ENCODE measurements at places on chromosomes 6 and 20.

DNA sequence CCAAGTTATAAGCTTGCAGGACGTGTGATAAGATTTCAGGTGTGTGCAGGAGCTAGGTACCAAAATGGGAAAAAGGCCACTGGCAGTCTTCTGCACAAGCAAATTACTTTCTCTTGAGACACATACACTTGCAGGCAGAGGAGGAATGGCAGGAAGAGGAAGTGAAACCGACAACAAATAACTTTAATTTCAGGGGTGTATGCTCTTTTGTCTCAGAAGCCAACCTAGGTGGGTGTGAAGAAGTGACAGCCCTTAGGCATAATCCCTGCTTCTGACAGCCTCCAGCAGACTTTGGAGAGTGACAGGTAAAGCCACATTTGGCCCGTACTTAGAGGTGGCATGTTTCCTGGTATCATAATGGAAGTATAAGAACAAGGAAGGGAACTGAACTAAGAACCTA is 118.8 kb upstream of the TRAF3IP2 start:
- no peak for DNase-seq

GRCh38 chr20:10848810-10849370 is 175.1 kb upstream of the JAG1 start:
- DNase-seq = peak; percentile 97

- DNase-seq = no peak
Measured at GRCh38 chr6:170292407-170293158, 1.7 kb upstream of the DLL1 start.

- DNase-seq = no peak
Measured at GRCh38 chr20:58625585-58625984, 25.5 kb upstream of the STX16 start.

- DNase-seq = no peak
Measured at GRCh38 chr6:157087974-157088373, 235.3 kb downstream of the TMEM242 start.

DNA sequence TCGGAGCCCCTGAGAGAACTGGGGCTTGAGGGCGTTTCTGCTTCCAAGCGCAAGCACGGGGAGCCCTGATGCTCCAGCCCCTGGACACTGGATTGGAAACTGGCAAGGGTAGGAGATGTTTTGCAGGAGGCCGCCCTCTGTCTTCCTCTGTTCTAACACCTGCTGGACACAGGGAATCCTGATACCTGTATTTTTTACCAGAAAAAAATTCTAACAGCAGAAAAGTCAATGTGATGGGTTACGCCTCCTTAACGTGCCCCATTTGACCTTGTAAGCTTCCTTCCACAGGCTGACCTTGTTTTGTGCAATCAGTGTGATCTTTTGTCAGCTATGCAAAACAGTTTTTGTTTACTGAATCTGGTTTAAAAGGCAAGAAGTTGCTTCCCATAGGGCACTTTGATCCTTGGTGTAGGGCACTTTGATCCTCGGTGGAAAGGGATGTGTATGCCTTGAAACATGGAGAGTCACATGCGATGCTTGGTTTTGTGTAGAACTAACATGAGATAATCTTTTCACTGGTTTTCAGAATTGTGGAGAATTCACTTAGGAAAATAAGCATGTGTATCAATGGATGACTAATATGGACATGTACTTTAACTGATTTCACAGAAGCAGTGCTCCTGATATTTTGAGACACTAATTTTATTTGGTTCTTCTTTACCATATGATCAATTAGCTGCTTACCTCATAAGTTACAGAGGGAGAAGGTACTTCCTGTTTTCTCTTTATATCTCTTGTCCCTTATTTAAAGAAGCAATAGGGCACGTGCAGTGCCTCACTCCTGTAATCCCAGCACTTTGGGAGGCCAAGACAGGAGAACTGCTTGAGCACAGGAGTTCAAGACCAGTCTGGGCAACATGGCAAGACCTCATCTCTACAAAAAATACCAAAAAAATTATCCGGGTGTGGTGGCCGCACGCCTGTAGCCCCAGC is 59.9 kb upstream of the MAP3K4 start:
- DNase-seq = no peak

DNA sequence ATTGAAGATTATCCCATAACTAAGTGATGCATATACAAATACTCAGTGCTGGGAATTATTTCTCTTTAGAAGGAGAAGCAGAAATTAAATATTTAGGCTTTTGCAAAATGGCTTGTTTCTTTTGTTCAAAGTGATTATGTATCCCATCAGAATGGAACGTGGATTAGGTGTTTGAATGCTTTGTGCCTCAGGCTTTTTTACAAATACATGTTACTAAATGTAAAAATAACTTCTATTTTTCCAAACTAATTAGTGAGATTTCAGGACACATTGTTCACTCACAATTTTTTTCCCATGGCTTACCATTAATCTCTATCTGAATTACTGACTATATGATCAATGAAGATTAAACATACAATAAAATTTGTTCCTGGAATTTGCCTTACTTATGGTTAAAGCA is 925.9 kb upstream of the CITED2 start:
- no peak for DNase-seq

- peak; percentile 88 for DNase-seq
Measured at GRCh38 chr6:144346719-144347447, 61.7 kb downstream of the UTRN start.

DNA sequence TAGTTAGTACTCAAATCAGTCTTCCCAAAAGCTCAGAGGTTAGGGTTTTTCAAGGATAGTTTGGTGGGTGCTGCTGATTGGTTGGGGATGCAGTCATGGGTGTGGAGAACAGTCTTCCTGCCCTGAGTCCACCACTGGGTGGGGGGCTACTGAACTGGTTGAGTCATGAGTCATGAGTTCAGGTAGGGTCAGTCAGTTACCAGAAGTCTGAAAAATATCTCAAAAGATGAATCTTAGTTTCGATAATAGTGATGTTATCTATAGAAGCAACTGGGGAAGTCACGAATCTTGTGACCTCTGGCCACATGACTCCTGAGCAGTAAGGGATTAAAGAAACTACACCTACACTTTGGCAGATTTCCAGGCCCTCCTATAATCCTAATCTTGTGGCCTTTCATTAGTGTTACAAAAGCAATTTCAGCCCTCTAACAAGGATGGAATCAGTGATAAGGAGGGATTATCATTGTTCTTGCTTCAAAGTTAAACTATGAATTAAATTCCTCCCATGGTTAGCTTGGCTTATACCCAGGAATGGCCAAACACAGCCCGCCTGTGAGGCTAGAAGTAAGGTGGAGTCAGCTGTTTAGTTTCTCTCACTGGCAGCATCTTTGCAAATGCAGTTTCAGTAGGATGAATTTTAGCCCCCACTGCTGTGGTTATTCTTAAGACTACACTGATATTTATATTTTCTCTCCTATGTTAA is 33.3 kb upstream of the NKAIN2 start:
- DNase-seq = no peak

DNA sequence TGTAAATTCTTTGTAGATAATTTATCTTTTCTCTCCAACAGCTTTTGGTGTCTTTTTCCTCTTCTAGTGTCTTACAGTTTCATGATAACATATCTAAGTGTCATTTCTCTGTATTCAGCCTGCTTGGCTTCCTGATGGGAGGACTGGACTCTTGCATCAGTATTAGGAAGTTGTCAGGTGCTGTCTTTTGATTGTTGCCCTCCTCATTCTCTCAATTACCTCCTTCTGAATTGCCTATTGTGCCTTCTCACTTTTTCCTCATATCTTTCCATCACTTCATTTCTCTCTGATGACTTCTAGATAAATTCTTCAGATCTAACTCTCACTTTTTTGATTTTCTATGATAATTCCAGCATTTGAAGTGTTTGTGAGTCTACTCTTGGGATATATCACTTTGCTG is 154.4 kb upstream of the MLIP start:
- DNase-seq = no peak

- peak; percentile 79 for DNase-seq
Measured at GRCh38 chr20:37534401-37535157, 6.9 kb upstream of the BLCAP start.

DNA sequence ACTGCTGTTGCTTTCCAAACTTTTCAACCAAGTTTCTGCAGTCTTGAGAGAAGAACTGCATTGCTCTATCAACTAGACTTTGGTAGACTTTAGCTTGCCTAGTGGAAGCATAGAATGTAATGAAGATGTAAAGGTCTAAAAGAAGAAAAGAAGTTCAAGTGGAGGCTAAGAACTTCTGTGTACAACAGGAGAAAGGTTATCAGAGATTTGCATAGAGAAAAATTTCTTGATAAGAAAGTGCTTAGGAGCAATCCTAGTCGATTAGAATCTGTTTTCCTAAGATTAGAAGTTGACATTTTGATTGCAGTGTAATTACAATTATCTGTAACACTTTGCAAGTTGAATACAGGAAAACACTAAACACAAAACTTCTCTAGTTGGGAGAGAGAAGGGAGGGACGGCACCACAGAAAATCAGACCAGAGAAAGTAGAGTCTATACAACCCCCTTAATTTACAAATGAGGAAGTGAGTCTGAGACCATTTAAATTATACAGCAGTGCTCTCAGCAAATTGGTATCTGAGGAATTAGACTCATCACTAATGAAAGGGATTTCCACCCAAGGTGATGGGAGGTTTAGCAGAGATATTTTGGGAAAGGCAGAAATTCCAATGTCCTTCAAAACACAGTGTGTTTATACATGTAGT is 194.3 kb upstream of the MARCKS start:
- DNase-seq = no peak

GRCh38 chr20:62066339-62066982 is 780 bp upstream of the TAF4 start:
- DNase-seq = peak; percentile 37

GRCh38 chr20:1272368-1273100 is 6.4 kb downstream of the SNPH start:
- no peak for DNase-seq

DNA sequence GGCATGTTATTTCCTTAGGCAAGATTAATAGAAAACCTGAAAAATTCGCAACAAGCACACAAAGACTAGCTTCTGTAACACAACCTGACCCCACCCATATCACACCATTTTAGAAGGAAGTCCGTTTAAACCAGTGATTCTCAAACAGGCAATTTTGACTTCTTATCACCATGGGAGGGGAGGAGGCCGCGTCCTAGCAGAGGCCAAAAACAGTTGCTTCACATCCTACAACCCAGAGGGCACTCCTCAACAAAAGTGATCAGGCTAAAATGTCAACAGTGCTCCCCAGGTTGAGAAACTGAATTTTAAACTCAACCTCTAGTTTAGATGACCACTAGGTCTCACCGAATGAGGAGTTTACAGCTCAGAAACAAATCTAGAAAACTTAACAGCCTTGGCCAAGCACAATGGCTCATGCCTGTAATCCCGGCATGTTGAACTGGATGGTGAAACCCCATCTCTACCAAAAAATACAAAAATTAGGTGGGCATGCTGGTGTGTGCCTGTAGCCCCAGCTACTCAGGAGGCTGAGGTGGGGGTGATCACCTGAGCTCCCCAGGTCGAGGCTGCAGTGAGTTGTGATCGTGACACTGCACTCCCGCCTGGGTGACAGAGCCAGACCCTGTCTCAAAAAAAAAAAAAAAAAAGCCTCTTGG is 3.4 kb downstream of the SNX5 start:
- DNase-seq = no peak

GRCh38 chr20:48148916-48149672 is 363.8 kb upstream of the SULF2 start:
- DNase-seq = no peak

DNA sequence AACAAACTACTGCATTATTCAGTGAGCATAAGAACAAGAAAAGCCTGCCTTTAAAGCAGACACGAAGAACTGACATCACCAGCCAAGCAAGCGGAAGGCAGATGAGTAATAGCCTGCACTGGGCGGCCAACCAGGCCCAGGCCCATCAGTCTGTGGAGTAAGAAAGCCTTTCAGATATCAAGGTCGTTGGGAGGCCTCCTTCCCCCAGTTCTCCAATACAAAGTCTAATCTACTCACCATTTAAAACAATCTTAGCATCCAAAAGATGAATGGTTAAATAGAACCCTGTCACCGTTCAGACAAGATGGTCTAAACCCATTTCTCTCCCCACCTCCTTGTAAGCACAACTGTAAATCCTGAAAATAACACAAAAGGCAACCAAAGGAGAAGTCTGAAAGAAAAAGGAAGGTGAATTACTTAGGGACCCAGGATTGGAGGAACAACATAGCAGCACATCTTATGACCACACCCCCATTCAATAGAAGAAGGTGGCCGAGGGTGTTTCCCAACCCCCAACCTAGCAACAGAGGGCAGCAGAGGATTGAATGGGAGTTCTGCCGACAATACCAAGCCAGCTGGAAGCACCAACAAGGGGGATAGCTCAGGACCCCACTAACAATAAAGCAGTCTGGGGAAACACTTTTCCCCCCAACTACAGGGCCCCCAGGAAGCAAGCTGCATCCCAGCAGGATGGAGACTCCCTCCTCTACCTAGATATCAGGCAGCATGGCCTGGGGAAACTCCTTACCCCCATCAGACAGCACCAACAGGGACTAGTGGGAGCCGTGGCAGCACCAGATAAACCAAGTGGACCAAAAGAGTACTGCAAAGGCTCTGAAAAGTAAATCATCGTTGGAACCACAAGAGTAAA is 67.9 kb downstream of the ZHX3 start:
- peak; percentile 84 for DNase-seq

GRCh38 chr20:22623211-22623610 is 38.8 kb upstream of the FOXA2 start:
- DNase-seq = no peak

DNA sequence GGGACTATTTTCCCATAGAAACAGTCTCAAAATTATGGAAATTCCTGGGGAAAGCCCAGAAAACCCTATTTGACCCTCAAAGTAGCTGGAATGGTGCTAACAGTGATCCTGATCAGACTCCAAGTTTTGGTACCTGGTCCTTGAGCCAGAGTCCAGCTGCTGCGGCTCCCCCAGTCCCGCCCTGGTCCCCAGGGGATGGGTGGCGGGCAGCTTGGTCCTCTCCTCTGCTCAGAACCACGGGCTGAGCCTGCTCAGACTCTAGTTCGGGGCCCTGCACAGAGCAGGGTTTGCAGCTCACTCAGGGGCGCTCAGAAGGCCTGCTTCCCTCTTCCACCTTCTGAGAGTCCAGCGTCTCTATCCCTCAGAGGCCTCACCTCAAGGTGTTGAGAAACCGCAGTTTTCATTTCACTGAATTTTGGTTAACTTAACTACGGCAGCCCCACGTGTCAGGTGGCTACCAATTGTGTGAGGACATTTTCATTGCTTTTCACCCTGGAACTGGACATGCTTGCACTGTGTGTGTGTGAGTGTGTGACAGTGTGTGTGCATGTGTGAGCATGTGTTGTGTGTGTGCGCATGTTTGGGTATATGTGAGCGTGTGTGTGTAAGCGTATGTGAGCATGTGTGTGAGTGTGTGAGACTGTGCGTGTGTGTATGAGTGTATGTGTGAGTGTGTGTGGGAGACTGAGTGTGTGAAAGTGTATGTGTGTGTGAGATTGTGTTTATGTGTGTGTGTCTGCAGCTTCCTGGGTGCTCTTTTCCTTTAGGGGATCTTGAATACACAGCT is 44.2 kb upstream of the PDE10A start:
- DNase-seq = no peak

- peak; percentile 8 for DNase-seq
Measured at GRCh38 chr6:54747955-54748354, 98.6 kb upstream of the FAM83B start.

DNA sequence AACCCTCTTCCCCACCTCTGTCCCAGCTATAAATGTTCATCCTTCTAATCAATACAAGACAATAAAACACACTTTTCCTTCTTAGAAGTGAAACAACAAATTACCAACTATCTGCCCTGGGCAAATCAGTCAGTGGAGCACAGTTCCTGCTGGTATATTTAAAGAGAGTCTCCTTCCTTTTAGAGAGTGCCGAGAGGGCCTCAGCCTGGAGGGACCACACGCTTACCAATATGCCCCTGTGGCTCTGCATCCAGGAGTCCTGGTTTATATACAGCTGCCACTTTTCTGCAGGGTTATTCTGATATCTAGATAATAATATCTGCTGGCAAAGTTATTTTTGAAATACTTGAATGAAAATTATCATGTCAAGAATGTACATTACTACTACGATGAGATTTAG is 87.4 kb upstream of the KCNK16 start:
- DNase-seq = no peak
